CD4-positive, alpha-beta T cell treated with Interferon gamma for 1 hour (primary cell): ENCODE measurements at places on chromosomes 16 and 17.

- no peak for DNase-seq
Observed at GRCh38 chr17:59361916-59362810, 30.7 kb downstream of the YPEL2 start.

GRCh38 chr17:80779961-80780380 lies 211.7 kb upstream of the CHMP6 start:
- DNase-seq = no peak

- no peak for DNase-seq
Observed at GRCh38 chr17:205817-206216, 24.4 kb upstream of the DOC2B start.

- DNase-seq = no peak
Observed at GRCh38 chr16:85635545-85636140, 22.5 kb downstream of the GSE1 start.

- DNase-seq = no peak
Observed at GRCh38 chr17:75816693-75817092, 27.5 kb downstream of the UNC13D start.

DNA sequence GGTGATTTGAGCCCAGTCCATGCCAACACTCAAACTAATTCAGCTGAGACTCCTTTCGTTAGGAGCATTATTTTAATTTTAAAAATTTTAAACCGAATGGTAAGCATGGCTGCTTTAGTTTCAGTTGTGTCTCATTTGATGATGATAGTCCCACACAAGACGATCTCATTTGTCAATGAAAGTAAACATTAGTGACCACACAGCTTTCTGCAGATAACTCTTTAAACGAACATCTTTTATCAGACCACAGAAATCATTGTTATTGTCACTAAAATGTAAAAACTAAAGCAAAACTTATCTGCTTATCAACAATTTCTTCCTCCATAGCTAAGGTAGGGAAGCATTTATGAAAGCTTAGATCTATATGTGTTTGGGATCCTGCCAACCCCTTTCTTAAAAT lies 382.2 kb downstream of the ZFHX3 start:
- no peak for DNase-seq

DNA sequence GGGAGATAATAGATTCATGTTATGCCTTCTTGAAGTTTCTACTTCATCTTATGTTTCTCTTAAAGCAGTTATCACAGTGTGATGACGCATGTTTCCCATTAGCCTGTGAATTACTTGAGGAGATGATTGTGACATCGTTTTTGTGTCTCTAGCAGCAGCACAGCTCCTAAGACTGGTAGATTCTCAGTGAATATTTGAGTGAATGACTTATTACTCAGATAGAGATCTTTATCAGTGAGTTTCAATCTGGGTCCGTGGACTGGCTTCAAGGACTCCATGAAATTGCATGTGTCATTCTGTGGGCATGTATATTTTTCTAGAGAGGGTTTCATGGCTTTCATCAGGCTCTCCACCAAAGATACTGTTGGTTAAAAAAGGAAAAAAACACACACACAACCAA lies 29.9 kb downstream of the YPEL2 start:
- no peak for DNase-seq

GRCh38 chr16:1678500-1679098 lies 520 bp downstream of the JPT2 start:
- peak; percentile 34 for DNase-seq

GRCh38 chr17:10316801-10317542 lies 55.8 kb downstream of the MYH13 start:
- DNase-seq = peak; percentile 62

GRCh38 chr16:23371368-23371767 lies 69.3 kb downstream of the SCNN1B start:
- DNase-seq = no peak

- DNase-seq = peak; percentile 29
Observed at GRCh38 chr16:11585460-11586377, 1.0 kb downstream of the LITAF start.

- DNase-seq = no peak
Observed at GRCh38 chr16:88839745-88840599, 16.8 kb downstream of the GALNS start.

DNA sequence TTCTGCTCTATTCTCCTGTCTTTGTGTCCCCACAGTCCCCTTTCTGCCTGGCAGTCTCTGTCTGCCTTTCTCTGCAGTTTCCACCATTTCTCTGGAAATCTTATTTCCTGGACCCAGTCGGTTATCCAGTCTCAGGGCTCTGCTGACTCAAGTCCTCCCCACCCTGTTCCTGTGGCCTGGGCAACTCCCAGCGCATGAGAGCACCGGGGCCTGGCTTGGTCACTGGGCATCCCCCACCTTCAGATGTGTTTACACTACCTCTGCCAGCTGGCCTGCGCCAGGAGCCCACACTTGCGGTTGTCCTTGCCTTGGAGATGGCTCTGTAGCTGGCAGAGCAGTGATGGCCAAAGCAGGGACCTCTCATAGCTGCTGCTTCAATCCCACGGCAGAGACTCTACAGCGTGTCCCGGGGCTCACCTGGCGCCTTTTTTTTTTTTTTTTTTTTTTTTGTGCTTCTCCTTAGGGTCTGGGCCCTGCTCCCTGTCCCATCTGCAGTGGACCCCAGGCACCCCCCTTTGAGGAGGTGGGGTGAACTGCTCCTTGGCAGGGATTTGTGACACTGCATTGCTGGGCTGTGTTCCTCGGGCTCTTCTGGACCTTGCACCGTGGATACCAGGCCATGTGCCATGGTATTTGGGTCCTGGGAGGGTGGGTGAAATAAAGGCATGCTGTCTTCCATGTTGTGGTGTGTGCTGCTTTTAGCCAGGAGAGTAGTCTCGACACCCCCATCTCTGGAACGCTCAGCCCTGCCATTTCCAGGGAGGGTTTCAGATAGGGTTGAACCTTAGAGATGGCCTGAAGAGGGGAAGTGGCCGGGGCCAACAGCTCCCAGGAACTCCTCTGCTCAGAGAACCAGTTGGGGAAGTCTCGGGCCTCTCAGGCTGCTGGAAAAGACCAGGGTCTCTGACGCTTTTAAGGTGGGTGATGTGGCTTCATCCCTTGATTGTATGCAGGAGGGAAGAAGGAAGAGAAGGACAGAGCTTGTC lies 17.5 kb downstream of the GUCY2D start:
- DNase-seq = no peak

DNA sequence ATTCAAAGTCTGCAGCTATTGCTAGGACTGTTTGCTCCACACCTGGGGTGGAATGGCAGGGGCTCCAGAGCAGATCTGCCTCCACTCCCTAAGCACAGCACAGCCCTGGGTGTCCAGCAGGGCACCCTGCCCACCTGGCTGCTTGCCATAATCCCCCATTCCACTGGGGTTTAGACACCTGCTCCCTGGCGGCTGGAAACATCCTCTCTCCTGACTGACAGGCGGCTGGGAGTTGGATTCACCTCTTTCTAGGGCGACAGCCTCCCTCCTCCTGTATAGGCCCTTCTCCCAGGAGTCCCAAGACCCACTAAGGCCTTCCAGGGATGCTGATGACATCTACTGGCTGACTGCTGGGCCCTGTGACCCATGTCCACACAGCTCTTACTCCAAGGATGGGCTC lies 18.0 kb downstream of the HDAC5 start:
- no peak for DNase-seq

- peak; percentile 72 for DNase-seq
Observed at GRCh38 chr16:85554889-85555718, 58.0 kb upstream of the GSE1 start.

GRCh38 chr17:13490906-13491482 lies 110.7 kb downstream of the HS3ST3A1 start:
- DNase-seq = no peak

DNA sequence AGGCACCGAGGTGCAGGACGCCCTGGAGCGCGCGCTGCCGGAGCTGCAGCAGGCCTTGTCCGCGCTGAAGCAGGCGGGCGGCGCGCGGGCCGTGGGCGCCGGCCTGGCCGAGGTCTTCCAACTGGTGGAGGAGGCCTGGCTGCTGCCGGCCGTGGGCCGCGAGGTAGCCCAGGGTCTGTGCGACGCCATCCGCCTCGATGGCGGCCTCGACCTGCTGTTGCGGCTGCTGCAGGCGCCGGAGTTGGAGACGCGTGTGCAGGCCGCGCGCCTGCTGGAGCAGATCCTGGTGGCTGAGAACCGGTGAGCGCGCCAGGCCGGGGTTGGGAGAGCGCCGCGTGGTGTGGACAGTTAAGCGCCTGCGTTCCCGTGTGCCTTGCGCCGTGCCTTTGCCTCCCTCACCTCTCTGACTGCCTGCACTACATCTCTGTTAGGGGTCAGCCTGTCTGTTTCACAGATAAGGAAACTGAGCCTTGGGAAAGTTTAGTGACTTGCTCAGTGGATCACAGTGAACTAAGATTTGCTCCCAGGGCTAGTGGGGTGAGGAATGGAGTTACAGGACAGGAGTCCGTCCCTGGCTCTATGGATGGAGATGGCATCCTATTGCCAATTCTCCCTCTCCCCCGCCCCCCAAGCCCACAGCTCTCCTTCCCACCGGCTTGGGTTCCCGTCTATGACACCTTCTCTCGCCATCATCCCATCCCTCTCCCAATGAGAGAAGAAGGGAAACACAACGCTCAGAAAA lies 880 bp downstream of the SARM1 start:
- no peak for DNase-seq

- DNase-seq = no peak
Observed at GRCh38 chr16:72884037-72884436, 163.9 kb downstream of the ZFHX3 start.

- DNase-seq = no peak
Observed at GRCh38 chr16:56984639-56985038, 4.7 kb upstream of the NLRC5 start.

DNA sequence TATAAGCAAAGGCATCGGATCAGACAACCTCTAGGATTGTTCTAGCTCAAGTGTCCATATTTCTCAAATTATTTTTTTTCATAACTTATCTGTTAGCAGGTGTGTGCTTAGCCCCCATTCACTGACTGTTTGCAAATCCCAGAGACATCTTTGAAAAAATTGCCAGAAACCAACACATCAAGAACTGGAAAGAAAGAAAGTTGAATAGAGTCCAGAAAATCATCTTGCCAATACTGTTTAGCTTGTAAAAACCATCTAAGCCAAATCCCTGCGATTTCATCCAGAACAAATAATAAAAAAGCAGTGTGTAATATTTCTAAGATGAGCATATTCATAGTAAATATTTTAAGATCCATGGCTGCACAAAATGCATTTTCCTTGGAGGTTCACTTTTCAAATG lies 64.5 kb downstream of the WSCD1 start:
- no peak for DNase-seq

GRCh38 chr17:45291171-45291805 lies 25.5 kb downstream of the MAP3K14 start:
- peak; percentile 34 for DNase-seq

DNA sequence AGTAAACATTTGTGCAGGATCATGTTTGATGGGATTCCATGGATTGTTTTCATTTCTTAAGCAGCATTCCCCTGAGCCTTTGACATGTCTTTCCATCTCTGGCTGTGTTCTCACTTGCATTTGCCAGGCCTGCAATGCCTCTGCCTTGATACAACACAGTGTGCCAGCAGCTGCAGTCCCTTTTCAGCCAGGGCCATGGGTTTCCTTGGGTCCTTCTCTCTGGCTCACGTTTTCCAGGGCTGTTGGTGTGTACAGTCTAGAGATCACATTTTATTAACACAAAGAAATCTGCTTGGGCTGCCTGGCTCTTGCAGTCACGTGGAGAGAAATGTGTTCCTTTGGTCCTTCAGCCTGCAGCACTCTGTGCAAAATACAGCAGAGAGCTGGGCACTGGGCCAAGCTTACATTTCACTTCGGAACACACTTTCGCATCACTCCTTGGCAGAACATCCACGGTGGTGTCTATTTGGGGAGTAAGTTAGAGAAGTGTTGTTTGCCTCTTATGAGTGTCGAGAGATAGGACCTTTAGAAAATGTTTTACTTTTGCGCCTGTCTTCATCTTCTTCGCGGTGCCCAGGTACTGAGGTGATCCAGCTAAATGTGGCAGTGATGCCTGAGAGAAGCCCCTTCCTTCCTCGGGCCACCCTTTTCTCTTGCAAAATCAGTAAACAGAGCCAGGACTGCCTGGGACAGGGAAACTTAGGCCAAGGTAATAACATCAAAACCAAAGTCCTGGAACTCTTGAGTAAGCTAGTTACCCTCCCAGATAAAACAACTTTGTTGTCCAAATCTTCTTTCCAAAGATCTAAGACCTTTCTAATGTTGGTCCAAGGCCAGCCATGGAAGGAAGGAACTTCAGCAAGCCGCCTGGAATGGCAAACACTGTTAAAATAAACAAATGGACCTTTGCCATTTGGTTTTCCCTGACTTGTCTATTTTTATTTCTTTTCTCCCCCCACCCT lies 20.9 kb downstream of the HLF start:
- no peak for DNase-seq

DNA sequence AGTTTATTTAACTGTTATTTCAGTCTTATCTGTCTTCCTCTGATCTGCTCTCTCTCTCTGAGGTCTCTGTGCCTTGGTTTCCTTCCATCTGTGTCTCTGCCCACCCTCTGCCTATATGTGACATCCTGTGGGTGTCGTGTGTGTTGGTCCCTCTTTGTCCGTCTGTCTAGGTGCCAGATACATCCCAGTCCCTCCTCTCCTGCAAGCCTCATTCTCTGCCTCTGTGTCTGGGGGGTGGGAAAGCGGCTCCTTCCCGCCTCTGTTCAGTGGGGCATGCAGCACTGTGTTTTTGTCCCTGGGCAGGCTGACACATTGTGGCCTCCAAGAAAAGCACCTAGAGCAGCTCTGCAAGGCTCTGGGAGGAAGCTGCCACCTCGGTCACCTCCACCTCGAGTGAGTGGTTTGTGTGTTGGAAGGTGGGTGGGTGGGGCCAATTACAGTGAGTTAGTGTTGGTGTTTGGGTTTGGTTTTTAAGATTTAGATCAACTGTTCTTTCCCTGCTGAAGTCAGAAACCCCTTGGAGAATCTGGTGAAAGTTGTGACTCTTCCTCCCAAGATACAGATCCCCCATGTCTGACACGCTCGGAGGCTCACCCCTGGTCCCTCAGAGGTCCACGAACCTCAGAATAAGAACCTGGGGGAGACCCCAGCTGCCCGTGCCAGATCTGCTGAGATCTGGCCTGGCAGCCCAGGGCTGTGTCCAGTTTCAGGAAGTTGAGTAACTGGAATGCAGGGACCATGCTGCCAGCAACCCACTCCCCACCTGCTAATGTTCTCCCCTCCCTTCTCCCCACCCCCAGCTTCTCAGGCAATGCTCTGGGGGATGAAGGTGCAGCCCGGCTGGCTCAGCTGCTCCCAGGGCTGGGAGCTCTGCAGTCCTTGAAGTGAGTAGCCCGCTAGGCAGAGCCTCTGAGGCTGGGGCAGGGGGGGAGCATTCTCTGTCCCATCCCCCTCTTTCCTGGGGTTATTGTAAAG lies 50.9 kb upstream of the CPNE2 start:
- peak; percentile 78 for DNase-seq

DNA sequence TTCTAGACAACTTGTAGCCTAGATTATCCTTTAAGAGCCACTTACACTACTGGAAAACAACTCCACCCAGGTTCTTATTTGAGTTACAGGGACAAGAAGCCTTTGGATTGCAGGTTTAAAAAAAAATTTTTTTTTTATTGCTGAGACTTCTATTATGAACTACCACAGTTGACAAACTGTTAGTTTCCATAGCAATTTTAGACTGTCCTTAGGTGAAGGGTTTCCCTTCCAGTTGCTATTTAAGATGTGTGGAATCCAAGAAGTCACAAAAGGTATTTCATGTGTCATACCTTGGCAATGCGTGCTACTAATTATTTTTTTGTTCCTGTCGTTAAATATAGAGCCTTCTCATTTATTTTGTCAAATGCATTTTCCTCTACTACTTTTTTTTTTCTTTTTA lies 253.2 kb downstream of the PRKCA start:
- DNase-seq = no peak
